ENCODE measurements at places on chromosomes 7 and 10. TPM values are rescaled to one million over a fixed set of nuclear protein-coding genes. Genes with fewer than 3 reads are reported as not detected.

Gene TSPAN13
- 5.8 TPM for total RNA-seq

Gene TAS2R41
- total RNA-seq: not detected

Gene NUTM2E
- total RNA-seq: not detected

Gene ZNF746
- 19.5 TPM for total RNA-seq

Gene HABP2
- not detected for total RNA-seq

All from smooth muscle cell of the pulmonary artery (primary cell).